Stimulated activated CD8-positive, alpha-beta memory T cell treated with anti-CD3 and anti-CD28 coated beads, Interleukin-2, amount 100 ng/mL, for 1 hour (primary cell): ENCODE measurements at places on chromosomes 5 and 9.

DNA sequence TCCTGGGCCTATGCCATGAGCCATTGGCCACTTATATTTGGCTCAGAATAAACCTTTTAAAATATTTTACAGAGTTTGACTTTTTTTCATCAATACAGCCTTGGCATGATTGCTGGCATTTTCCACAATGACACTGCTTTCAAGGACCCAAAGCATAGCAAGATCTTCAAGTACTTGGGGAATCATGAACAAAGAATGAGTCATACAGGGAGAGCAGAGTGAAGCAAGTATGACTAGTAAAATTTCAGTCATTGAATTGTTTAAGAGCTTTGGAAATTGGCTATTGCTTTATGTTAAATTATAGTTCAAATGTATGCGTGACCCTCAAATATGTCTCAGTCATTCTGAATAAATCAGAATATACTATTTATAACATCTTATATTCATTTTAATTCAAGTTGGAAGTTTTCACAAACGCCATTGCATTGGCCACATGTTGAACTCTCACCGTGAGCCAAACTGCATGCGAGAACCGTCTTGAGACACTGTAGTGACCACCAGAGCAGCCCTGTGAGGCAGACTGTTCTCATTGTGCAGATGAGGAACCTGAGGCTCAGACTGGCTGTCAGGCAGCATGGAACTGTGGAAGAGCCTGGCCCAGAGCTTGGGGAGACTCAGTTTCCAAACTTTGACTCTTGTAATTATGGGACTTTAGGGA is 52.9 kb downstream of the GDNF start:
- no peak for DNase-seq

GRCh38 chr5:7218141-7218540 is 177.8 kb upstream of the ADCY2 start:
- DNase-seq = no peak

GRCh38 chr9:15211160-15211814 is 95.7 kb downstream of the TTC39B start:
- peak; percentile 24 for DNase-seq

- DNase-seq = no peak
These were observed 160.4 kb downstream of the MEF2C start for GRCh38 chr5:88722546-88723073.

GRCh38 chr9:130522233-130522808 is 57.1 kb upstream of the FUBP3 start:
- DNase-seq = no peak
